ENCODE measurements at places on chromosomes 12 and 14.

DNA sequence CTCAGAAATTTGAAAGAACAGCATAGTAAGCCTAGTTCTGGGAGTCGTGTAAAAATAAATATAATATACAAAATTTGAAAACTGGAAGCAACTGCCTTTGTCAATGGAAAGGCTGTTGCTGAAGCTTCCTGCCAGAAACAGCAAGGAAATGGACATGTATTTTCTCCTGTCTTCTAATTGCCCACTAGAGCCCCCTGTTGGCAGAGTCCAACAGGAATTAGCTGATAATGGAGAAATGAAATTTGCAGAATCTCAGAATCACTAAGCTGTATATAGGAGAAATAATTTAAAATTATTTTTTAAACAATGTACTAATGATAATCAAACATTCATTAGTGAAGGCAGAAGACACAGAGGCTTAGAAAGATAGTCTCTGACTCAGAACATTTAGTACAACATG, 414.8 kb downstream of the SLC6A15 start:
- DNase-seq: no peak

DNA sequence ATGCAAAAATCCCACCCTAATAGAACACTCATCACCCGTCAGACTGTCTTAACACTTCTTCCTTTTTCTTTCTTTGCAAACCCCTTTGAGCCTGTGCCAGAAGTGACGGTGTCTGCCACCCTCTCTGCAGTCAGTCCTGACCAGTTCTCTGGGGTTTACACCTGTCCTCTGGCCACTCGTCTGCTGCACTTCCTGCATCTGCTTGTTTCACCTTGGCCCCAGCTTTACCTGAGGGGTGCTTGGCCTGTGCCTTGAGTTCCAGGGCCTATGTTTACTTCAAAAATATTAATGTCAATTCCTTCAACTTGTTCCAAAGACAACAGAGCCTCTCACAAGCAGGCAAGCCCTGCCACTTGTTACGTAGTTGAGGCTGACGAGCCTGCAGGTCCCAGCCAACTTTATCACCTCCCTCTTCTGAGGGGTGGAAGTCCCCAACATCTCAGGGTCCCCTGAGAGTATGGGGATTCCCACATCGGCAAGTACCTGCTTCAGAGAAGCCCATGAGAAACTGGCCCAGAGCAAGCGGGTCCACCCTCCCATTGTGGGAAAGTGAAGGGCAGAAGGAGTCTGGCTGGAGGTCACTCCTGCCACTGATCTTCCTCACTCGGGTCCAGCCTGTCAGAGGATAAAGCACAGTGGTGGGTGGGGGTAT, 205.4 kb downstream of the DAD1 start:
- no peak for DNase-seq

GRCh38 chr12:40769846-40770245, 77.6 kb downstream of the CNTN1 start:
- no peak for DNase-seq

DNA sequence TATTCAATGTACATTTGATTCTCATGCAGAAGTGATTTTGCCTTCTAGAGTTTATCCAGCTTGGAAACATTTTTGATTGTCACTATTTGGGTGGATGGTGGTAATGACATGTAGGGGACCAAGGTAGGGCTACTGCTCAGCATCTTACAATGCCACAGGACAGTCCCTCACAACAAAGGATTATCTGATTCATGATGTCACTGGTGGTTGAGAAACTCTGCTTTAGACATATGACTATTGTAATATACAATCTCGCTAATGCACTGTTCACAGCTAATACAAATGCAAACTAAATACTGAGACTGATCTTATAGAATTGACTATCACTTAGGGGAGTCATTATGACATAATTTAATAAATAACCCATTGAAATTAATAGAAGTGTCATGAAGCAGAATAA, 60.4 kb upstream of the BTG1 start:
- DNase-seq: no peak

- no peak for DNase-seq
These were observed 73.8 kb downstream of the KIAA0586 start for GRCh38 chr14:58501214-58501816.

DNA sequence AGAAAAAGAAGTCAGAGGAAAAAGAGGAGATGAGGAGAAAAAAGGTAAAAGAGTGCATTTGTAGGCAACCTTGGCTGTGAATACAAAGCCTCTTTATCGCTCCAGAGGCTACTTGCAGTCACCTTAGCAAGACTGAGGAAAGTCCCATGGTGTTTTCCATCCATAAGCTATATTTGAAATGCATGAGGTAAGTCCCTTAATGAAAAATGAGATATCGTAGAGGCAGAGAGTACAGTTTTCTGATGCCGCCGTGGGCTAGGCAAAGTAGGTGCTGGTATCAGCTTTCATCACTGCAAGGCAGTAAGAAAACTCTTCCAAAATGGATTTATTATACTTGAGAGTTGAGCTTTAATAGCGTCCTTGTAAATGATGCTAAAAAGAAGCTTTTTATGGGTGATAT, 186.8 kb downstream of the ASCL1 start:
- DNase-seq: no peak

DNA sequence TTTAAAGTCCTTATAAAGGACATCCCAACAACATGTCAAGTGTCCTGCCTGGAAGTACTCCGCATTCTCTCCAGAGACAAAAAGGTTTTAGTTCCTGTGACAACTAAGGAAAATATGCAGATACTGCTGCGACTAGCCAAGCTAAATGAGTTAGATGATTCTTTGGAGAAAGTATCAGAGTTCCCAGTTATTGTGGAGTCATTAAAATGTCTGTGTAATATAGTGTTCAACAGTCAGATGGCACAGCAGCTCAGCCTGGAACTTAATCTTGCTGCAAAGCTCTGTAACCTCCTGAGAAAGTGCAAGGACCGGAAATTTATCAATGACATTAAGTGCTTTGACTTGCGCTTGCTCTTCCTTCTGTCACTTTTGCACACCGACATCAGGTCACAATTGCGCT, 40.2 kb downstream of the RIC8B start:
- DNase-seq: no peak

DNA sequence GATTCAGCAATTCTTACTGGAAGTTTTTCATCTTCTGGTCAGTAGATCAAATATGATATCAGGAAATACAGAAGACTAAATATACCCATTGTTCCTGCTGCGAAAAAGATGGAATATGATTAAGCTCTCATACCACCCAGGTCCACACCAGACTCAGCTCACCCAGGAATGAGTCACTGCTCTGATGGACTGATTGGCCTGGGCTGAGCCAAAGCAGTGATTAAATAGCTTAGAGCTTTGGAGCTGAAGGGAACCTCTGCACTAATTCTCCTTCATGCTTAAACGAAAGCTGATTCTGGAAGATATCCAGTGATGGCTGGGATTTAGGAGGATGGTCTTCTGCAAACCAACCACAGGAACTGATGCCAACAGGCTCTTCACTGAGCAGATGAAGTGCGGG, 62.0 kb upstream of the SYT1 start:
- DNase-seq: no peak

DNA sequence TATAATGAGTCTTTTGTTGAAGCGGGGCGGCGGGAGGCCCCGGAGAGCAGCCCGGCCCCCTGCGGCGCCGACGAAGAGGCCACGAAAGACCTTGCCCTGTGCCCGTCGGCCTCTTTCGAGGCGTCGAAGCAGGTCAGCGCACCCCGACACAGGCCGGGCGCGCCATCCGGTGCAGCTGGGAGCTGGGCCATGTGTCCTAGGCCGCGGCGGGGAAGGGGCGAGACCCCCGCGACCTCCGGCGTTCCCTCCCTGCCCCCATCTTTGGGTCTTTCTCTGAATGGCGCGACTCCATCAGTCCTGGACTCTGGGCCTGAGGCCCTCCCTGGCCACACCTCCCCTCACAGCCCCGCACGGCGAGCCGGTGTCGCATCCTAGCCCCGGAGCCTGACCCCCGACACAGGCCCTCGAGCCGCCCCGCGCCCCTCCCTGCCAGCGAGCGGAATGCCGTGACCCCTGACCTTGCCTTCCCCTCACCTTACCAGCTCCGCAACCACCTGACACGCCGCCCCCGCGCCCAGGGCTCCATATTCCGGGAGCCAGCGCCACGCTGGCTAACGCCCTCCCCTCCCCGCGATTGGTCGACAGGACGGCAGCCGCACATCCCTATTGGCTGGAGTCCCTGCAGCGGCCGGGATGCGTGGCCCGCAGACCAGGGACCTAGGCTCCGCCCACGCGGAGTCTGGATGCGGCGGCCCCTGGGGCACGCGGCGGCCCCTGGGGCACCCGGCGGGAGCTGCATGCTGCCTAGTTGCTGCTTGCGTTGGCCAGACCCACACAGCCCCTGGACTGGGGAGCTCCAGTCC, at the start of gene SLC11A2:
TSS of gene SLC11A2 (minus strand) at position 549 of the 803 bp plus-strand sequence. CDS start 15,656 bp downstream, outside the sequence.
- DNase-seq: peak; percentile 93

- DNase-seq: no peak
These were observed 16.9 kb downstream of the PLEKHG7 start for GRCh38 chr12:92719674-92720073.

DNA sequence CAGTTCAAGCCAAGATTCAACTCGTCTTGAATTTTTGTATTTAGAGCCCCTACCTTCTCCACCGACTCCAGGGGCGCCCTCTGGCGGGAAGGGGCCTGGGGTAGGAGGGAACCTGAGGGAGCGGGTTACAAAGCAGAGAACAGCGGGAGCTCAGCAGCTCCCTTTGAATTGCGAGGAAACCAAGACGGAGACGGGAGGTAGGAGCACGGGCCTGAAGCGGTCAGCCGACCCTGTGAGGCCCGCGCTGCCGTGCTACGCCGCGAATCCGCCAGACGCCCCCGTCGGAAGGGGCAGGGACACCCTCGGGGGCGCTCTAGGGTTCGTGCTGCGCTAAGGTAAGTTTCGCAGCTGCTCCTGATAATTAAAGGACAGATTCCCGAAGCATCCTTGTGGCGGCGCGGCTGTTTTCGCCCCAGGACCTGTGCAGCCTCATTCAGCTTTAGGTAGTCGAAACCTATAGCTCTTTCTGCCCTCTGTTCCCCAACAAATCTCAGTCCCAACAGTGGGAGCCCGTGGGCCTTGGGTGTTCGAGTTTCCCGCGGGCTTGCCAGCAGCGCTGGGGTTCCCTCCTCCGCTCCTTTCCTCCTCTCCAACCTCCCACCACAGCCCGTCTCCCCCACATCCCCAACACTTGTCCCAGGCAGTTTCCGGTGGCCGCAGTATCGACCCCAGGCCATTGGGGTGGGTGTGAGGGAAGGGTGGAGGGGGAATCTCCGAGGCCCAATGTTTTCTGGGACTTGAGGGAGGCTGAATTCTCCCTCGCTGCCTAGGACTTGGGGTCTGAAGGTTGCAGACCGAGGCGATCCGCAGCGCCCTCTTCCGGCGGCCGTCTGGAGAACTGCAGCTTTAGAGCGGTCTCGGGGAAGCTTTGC, 5.1 kb upstream of the NKX2-1 start:
- no peak for DNase-seq

DNA sequence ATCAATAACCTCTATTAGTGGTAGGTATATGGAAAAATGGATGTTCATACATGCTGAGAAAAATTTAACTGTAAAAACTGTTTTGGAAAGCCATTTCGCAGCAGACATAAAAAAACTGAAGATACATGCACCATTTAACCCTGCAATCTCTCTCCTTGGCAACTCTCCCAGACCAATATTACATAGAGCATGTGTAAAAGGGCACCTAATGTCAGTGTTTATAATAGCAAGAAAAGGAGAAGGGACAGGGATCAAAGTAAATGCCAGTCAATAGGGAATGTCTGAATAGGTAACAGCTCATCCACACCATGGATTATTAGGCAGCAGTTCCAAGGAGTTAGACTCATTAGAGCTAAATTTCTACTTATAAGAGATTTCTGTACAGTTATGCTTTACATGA, 77.2 kb downstream of the BTG1 start:
- DNase-seq: no peak

DNA sequence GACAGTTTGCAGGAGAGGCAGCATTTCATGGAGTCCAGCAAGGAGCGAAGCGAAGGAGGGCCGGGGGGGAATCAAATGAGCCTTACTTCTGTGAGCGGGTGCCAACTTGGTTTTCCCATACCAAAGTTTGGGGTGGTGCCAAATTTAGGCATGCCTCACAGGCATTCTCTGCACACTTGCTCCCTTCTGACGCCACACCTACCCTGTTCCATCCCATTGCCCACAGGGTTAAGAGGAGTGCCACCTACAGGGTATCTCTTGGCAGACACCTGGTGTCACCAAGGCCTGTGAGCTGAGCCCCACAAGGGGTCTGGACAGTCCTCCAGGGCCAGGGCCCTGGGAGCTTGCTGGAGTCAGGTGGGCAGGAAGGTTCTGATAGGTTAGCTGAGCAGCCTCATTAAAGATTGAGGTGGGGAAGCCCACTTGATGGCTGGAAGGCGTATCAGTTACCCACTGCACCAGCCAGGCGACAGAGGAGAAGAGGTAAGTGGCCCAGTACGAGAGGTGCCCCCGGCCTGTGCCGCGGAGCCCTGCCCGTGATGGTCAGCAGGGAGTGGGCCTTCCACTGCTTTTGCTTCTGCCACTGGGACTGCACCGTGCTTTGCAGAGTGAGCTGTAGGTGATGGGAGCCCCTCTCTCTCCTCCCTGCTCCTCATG, 45.2 kb downstream of the DEGS2 start:
- DNase-seq: no peak

GRCh38 chr14:95662376-95663186, 23.6 kb upstream of the TCL1B start:
- DNase-seq: no peak

GRCh38 chr12:125100551-125101434, 35.6 kb downstream of the AACS start:
- DNase-seq: no peak

DNA sequence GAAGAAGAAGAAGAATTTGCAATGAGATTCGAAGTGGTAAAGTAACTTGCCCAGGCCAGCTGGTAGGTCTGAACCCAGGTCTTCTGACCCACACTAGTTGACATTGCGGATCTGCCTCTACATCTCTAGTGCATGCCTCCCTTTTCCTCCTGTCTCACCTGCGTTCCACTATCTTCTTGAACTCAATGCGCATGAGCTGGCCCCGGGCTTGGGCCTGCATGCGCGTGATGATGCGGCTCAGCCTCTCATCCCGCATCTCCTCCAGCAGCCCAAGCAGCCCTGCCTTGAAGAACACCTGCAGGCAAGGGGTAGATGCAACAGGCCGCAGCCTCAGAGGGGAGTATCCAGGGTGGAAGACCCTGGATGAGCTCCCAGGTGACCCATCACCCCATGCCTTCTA, 11.9 kb downstream of the MYH6 start:
- no peak for DNase-seq

GRCh38 chr14:42929806-42930480, 1323.3 kb downstream of the LRFN5 start:
- DNase-seq: no peak

- no peak for DNase-seq
These were observed 10.2 kb downstream of the SLCO1A2 start for GRCh38 chr12:21324551-21324950.

Measured in stimulated activated CD4-positive, alpha-beta T cell treated with anti-CD3 and anti-CD28 coated beads, TNF-alpha, amount 100 ng/mL, for 48 hours (primary cell).